WERI-Rb-1 (cell line): ENCODE measurements at places on chromosomes 1 and 21.
A peak's percentile ranks its signal among the peaks of the same experiment; 100 is the strongest.

DNA sequence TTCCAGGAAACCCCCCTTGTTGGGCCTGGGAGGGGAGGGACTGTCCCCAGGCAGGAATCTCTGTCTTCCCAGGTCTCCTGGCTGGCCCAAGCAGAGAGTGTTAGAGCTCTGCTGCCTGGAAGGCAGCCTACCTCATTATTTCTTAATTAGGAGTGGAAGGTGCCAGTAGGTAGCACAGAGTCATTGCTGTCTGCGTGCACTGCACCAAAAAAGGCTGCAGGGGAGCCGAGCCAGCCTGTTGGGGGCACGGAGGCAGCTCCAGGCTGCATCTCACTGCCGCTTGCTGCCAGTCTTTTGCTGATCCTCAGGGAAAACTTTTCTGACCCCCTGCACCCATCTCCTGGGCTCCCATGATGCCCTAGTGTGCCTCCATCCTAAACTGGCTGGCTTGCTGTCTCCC is 58.1 kb downstream of the LRRN2 start:
- no peak for DNase-seq

GRCh38 chr1:175749075-175749474 is 5.7 kb upstream of the TNR start:
- DNase-seq = peak; percentile 38

GRCh38 chr1:54926970-54927369 is 40.0 kb upstream of the DHCR24 start:
- DNase-seq = no peak

DNA sequence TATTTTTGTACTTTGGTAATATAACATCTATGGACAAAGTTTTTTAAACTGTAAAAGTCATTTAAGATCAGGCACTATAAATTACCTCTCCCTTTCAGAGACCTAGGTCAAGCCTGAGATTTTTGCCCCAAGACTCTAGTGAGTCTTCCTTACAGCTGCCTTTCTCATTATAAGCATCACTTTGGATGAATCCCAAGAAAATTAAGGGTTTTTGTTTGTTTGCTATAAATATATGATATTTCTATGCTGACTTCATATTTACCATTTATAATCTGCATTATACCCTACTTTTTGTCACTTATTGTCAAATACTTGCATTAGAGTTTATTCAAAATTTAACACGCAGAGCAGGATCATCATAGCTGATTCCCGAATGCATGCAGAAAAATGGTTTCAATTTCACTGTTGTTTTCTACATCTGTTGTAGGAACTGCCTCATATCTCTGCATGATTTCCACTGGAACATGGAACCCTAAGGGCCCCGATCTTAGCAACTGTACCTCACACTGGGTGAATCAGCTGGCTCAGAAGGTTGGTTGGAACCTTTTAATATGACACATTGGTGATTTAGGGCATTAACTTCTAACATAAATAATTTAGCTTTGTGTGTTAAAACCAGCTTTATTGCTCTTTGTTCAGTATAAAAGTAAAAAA is 150.0 kb downstream of the ADGRL2 start:
- no peak for DNase-seq

- DNase-seq = no peak
Measured at GRCh38 chr1:46410156-46411009, 16.3 kb downstream of the FAAH start.

GRCh38 chr1:116990612-116991151 is 10.9 kb upstream of the CD101 start:
- no peak for DNase-seq

DNA sequence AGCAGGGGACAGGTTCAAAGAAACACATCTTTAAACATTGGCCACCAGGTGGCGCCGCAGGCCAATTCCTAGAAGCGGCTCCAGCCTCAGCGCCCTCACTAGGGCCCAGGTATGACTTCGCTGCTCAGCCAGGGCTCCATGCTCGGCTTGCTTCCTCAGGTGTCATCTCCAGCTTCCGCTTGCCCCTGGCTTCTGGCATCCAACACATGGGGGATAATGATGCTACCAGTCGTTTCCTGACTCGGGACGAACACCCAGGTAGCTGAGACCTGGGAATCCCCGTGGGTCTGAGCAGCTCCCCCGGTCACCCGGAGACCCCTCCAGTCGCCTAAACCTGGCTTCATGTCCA is 8.5 kb upstream of the MEX3A start:
- peak; percentile 96 for DNase-seq

GRCh38 chr1:30241681-30242080 is 481.7 kb downstream of the MATN1 start:
- DNase-seq = no peak

GRCh38 chr1:62280960-62281465 is 38.2 kb downstream of the KANK4 start:
- no peak for DNase-seq

DNA sequence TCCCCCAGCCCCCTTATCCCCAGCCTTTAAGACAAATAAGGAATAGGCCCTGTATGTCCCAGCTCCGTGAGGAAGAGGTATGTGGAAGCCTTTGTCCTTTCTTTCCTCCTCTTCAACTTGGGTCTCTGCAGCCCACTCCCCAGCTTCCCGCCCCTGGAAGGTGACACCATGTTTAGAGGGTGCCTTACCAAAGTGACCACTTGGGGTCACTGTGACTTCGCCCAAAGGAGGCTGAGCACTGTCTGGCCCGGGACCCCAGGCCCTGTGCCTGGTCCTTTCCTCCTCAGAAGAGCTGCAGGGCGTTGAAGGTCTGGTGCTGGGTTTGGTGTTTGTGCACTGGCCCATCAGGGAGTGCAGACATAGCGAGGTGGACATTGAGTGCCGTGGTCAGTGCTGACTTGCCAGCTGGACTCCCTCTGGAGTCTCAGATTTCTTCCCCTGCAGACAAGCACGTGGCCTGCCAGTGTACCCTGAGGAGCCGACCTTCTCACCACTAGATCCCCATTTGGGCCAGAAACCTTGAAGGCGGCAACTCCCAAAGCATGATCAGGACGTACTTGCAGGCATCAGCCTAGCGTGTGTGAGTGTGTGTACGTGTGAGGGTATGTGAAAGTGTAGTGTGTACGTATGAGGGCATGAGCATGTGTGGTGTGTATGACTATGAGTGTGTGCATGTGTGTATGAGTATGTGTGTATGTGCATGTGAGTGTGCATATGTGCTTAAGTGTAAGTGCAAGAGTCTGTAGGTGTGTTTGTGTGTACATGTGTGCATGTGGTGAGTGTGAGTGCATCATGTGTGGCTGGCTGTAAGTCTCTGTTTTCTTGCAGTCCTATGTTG is 181.4 kb upstream of the KIAA0040 start:
- DNase-seq = peak; percentile 66

DNA sequence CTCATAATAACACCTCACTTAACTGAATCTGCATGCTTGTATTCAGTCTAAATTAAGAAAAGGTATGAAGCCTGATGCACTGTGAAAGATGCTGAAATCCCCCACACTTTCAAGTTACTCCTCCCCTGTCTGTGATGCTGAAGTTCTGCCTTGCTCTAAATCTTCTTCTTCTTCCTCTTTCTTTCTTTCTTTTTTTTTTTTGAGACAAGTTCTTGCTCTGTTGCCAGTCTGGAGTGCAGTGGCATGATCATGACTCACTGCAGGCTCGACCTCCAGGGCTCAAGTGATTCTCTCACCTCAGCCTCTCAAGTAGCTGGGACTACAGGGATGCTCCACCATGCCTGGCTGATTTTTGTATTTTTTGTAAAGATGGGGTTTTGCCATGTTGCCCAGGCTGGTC is 231.0 kb upstream of the B3GALT2 start:
- DNase-seq = no peak

GRCh38 chr1:114203595-114204128 is 50.0 kb upstream of the SYT6 start:
- DNase-seq = no peak

GRCh38 chr1:226915672-226915995 is 24.5 kb upstream of the COQ8A start:
- DNase-seq = no peak

GRCh38 chr21:41612674-41613532 is 104.9 kb upstream of the TMPRSS2 start:
- peak; percentile 64 for DNase-seq

DNA sequence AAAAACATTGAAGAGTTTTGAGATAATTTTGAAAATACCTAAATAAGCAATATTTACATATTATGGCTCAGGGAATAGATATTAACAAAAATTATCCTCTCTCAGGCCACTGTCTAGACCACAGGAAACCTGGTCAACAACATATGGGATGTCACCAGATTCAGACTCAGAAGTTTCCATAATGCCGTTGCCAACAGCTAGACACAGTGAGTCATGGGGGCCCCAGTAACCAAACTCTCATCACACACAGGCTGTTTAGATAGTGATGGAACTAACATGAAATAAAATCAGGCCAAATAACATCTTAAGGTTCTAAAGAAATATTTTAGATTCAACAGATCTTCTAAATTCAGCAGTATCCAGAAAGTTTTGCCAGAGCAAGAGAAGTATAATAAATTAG is 681.7 kb upstream of the ADAMTS5 start:
- DNase-seq = no peak

DNA sequence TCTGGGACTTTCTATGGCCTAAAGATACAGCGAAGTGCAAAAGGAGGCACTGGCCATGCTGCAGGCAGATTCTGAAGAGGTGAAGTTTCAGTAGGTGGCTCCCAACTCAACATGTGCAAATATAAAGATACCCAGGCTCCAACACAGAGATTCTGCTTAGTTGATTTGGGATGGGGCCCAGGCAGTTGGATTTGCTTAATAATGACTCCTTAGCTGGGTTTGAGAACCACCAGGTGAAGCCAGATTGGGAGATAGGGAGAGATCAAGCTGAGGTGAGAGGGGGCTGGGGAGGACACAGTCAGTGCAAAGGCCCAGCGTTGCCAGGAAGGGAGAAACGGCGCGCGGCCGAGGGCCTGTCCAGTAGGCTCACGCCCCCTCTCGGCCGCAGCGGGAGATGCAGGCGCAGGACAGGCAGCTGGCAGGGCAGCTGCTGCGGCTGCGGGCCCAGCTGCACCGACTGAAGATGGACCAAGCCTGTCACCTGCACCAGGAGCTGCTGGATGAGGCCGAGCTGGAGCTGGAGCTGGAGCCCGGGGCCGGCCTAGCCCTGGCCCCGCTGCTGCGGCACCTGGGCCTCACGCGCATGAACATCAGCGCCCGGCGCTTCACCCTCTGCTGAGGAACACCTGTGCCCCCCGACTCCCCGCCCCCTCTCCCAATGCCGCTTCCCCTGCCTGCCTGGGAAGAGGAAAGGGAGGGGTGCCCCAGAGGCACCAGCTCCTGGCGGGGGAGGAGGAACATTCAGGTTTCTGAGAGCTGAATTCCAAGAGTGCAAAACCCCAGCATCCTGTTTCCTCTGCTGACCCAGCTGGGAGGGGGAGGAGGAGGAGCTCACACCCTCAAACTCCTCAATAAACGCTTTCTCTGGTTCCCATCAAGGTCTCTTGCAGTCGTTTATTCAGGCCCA is 1.2 kb downstream of the FAM167B start:
- DNase-seq = peak; percentile 75

GRCh38 chr1:77762072-77762476 is 2.4 kb upstream of the USP33 start:
- DNase-seq = no peak

- DNase-seq = no peak
Measured at GRCh38 chr1:37851782-37852210, 7.6 kb downstream of the MTF1 start.

- no peak for DNase-seq
Measured at GRCh38 chr1:185373813-185374529, 56.9 kb upstream of the IVNS1ABP start.

GRCh38 chr1:41390166-41390565 is 28.9 kb downstream of the FOXO6 start:
- no peak for DNase-seq

DNA sequence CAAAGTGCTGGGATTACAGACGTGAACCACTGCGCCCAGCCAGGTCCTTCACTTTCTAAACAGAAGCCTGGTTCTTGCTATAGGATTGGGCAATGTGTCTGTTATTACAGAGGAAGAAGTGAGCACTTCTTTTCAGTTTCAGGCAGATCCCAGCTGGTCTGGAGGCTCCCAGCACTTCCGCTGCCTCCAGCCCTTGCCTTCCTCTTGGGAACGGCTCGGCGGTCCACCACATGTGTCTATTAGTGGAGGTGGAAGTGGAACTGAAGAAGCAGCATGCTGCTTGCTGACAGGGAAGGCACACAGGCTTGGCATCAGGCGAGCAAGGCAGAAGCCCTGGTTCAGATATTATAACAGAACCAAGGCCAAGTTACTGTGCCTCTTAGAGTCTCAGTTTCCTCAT is 17.0 kb downstream of the MKNK1 start:
- DNase-seq = no peak

- DNase-seq = no peak
Measured at GRCh38 chr21:25507522-25507921, 99.8 kb downstream of the MRPL39 start.

GRCh38 chr1:230159580-230159979 is 92.5 kb downstream of the GALNT2 start:
- no peak for DNase-seq

DNA sequence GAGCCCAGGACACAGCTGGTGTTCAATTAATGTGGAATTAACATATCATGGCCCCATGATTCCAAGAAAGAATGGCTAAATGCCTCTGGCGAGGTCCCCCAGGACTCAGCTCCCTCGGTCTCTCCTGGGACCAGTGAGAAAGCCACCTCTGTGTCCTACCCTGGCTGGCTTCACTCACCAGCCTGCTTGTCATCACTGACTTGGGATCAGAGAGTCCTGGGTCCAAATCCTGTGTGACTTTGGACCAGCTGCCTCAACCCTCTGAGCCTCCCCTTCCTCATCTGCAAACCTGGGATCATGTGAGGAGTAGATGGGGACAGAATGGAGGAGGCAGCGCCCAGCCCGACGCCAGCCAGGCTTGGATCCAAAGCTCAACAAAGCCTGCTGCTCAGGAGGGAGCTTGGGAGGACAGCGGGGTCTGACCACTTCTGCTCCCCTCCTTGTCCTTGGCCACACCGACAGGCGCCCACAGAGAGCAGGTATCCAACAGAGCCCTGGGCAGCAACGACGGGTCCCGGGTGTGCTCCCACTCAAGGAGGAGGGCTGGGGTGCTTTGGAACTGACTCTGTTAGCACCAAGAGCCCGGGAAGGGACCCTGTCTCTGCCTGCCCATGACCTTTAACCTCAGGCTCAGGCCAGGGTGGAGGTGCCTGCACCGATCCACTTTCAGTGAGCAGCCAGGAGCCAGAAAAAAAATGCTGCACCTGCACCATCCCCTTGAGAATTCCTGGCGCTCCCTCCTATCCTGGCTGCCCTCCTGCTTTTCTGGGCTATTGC is 3.2 kb downstream of the SH2D5 start:
- no peak for DNase-seq

- DNase-seq = no peak
Measured at GRCh38 chr1:86858524-86859261, 55.2 kb downstream of the SELENOF start.
